Stimulated activated CD8-positive, alpha-beta memory T cell treated with anti-CD3 and anti-CD28 coated beads, Interleukin-7, amount 100 ng/mL, for 4 hours (primary cell): ENCODE measurements at places on chromosomes 3 and 15.

GRCh38 chr15:39777496-39777895 is 5.1 kb downstream of the FSIP1 start:
- DNase-seq = no peak

DNA sequence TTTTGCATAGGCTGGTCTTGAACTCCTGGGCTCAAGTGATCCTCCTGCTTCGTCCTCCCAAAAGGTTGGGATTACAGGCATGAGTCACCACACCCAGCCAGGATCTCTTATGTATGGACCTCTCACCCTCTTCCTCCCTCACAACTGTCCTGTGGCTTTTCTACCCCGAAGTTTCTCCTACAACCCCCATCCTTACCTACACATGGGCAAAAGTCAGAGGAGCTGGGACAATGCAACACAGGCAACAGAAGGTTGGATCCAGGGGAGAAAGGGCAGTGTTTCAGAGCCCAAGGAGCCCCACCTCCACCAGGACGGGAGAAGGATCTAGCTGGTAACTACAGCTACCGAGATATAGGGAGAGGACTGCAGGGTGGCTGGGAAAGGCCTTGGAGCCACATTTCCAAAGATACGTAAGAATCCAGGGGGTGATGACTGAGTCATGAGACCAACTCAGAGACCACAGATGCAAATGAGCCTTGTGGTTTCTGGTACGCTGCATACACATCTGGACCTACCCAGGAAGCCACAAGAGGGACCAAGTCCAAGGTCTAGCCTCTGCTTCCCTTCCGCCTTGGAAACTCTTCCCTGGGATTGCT is 13.6 kb downstream of the IGDCC4 start:
- DNase-seq = no peak

- DNase-seq = no peak
These were observed 10.0 kb upstream of the SPINK8 start for GRCh38 chr3:48343432-48343831.

DNA sequence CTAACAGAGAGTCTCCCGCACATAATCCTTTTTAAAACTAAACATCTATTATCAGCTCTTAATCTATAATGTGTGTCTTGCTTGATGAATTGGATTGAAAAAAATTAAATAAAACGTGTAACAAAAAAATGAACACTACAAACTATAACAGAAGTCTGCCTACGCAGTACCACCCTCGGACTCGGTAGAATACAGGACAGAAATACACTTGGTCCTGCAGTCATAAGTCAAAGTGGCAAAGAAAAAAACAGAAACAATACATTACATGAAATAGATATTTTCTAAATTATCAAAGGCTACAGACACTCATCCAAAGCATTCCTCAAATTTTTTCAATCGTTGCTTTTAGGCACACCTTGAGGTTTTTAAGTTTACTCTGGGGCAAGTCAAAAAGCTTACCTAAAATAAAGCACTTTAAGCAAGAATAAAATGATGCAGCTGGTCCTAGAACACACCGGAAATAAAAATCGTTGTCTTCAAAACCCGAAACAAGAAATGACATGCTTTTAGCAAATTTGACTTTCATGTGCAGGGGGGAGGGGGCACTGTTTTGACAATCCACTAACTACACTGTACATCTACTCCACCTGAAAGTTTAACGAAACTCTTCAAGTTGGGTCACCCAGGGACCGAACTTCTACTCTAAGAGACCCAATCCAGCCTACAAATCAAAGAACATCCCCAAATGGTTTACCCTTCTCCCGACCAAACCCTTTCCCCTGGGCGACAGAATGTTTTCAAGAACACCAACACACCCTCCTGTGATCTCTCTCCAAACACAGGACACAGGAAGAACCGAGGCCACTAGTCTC is 1.3 kb downstream of the ADAM10 start:
- no peak for DNase-seq

GRCh38 chr3:48034000-48034516 is 17.8 kb upstream of the MAP4 start:
- DNase-seq = no peak

DNA sequence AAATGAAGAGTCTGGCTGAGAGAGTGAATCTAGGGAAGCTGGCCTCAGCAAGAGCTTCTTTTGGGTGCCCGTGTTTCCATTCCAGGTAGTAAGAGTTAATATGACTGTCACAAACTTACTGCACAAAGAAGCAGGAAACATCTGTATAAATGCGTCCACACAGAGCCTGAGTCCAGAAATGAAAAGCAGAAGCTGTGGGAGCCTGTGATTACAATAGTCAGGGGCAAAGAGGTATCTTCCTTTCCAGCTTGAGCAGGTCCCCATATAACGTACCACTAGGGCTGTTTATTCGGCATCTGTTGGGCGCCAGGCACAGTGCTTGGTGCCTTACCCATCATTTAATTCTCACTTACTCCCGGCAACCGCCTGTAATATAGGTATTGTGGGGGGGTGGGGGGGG is 40.5 kb upstream of the B3GNT5 start:
- no peak for DNase-seq
